ENCODE measurements at places on chromosomes 5 and 9.

DNA sequence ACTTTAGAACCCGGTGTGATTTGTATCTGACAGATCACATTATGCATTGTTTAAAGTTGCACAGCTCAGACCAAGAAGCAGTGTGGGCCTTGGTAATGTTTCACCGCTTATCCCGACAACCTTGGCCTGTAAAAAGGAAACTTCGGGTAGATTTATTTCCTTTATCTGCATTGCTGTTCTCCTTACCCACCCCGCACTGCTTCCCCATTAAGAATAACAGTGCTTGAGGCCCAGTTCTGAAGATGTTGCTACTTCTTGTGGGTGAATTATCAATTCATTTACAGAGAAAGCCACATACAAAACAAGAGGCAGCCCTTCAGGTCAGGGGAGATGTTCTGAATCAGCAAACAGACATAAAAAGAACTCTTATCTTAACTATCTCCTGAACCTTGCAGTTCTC lies 8.4 kb downstream of the SMARCA2 start:
- H3K27ac ChIP-seq = peak overlapping the region; percentile 75
- H3K36me3 ChIP-seq = no peaks in the 10 kb centered on the region
- peak overlapping the region; percentile 78 for H3K4me3 ChIP-seq
- DNase-seq = no peak

- H3K36me3 ChIP-seq = peaks cover 5% of the 10 kb centered on the region
- no peak for DNase-seq
- H3K27me3 ChIP-seq = no peaks in the 10 kb centered on the region
Observed at GRCh38 chr5:63563008-63563917, 399.0 kb downstream of the HTR1A start.

DNA sequence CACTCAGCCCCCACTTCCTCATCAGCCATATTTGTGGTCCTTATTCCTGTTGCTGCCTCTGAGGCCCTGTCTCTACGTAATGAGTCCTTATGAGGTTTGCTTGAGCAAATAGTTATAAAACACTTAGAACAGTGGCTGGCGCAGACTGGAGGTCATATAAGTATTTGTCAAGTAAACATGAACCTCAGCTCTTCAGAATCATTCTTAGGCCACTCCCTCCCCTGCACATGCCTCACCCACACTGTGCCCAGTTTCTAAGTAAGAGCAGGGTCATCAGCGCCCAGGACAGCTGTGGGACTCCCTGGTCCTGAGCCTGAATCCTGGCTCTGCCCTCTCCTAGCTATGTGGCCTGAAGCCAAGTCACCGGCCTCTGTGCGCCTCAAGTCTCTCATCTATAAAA lies 4.0 kb downstream of the ST6GALNAC4 start:
- H3K27me3 ChIP-seq = no peaks in the 10 kb centered on the region
- peaks cover 7% of the 10 kb centered on the region for H3K36me3 ChIP-seq
- H3K27ac ChIP-seq = peak overlapping the region; percentile 74
- peaks cover 42% of the 10 kb centered on the region for H3K4me1 ChIP-seq
- H3K4me3 ChIP-seq = no peak overlapping the region
- DNase-seq = no peak

GRCh38 chr9:134547161-134548100 lies 94.2 kb upstream of the COL5A1 start:
- no peaks in the 10 kb centered on the region for H3K4me1 ChIP-seq
- no peak overlapping the region for H3K27ac ChIP-seq
- H3K27me3 ChIP-seq = peaks cover 3% of the 10 kb centered on the region
- H3K4me3 ChIP-seq = no peak overlapping the region
- DNase-seq = no peak

- H3K36me3 ChIP-seq = no peaks in the 10 kb centered on the region
- H3K4me1 ChIP-seq = no peaks in the 10 kb centered on the region
- no peak overlapping the region for H3K27ac ChIP-seq
- DNase-seq = no peak
- H3K27me3 ChIP-seq = no peaks in the 10 kb centered on the region
- H3K4me3 ChIP-seq = no peak overlapping the region
Observed at GRCh38 chr5:66876266-66876807, 280.1 kb downstream of the MAST4 start.

DNA sequence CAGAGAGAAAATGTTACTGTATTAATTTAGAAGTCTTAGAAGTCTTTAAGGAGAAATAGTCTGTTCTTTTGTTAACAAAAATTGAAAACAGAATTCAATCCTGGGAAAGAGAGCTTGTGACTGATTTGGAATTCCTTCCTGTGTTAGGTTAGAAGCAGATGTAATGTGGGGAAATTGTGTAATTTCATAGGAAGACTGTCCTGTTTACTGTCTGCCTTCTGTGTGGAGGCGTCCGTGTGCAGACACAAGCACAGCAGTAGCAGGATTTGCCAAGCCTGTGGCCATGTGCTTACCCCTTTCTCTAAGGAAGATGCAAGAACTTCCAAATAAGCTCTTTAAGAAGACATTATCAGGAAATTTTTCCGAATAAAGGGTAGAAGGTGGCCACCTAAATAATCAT lies 36.7 kb upstream of the F2R start:
- H3K4me3 ChIP-seq = no peak overlapping the region
- no peak for DNase-seq
- no peaks in the 10 kb centered on the region for H3K27me3 ChIP-seq

GRCh38 chr5:174376726-174377373 lies 331.3 kb downstream of the NSG2 start:
- no peak overlapping the region for H3K4me3 ChIP-seq
- DNase-seq = no peak
- H3K4me1 ChIP-seq = no peaks in the 10 kb centered on the region
- H3K27me3 ChIP-seq = no peaks in the 10 kb centered on the region
- H3K27ac ChIP-seq = no peak overlapping the region

GRCh38 chr9:126081746-126082145 lies 244.9 kb upstream of the MVB12B start:
- no peak overlapping the region for H3K27ac ChIP-seq
- no peaks in the 10 kb centered on the region for H3K36me3 ChIP-seq
- no peak for DNase-seq
- no peak overlapping the region for H3K4me3 ChIP-seq
- peaks cover 15% of the 10 kb centered on the region for H3K4me1 ChIP-seq
- H3K27me3 ChIP-seq = peaks cover 45% of the 10 kb centered on the region

DNA sequence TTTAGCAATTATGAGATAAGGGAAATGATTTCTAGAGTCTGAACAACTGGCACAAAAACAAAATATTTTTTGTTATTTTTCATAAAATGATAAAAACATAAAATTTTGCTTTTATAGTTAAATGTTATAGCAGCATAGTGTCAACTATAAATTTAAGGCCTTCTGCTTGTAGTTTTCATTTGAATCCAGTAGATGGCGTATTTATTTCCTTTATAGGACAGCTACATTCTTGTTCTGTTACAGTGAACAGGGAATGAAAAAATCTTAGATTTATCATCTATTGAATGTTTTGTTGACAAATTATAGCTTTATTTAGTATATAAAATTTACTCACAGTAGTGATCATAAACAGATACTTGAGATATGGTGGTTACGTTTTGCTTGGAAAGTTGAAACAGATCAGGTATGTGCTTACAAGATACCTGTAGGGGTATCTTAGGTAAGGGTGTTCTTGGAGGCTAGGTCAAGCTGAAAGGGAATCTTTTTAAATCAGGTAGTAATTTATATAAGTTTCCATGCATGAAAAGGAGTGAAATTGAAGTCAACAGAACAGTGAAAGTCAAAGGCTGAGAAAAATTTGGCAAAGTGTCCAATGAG lies 239.3 kb upstream of the GRIN3A start:
- H3K27ac ChIP-seq = no peak overlapping the region
- no peaks in the 10 kb centered on the region for H3K27me3 ChIP-seq
- peak; percentile 5 for DNase-seq
- no peaks in the 10 kb centered on the region for H3K4me1 ChIP-seq
- no peak overlapping the region for H3K4me3 ChIP-seq

DNA sequence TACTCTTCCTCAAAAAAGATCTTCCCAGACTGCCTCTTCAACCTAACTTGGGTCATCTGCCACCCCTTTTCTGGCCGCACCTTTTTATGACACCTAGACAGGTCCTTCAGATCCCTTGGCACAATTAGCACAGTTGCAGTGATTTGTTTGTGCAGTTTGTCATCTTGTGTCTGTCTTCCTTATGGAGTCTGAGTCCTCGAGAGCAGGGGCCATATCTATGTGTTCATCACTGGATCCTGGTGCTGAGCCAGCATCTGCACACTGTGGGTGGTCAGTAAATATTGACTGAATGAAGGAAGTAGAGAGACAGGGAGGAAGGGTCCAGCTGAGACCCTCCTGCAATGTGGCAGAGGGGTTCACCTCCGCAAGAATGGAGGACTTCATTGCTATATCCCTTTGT lies 14.4 kb downstream of the ERGIC1 start:
- no peak overlapping the region for H3K4me3 ChIP-seq
- H3K36me3 ChIP-seq = no peaks in the 10 kb centered on the region
- peaks cover 86% of the 10 kb centered on the region for H3K4me1 ChIP-seq
- no peaks in the 10 kb centered on the region for H3K27me3 ChIP-seq

DNA sequence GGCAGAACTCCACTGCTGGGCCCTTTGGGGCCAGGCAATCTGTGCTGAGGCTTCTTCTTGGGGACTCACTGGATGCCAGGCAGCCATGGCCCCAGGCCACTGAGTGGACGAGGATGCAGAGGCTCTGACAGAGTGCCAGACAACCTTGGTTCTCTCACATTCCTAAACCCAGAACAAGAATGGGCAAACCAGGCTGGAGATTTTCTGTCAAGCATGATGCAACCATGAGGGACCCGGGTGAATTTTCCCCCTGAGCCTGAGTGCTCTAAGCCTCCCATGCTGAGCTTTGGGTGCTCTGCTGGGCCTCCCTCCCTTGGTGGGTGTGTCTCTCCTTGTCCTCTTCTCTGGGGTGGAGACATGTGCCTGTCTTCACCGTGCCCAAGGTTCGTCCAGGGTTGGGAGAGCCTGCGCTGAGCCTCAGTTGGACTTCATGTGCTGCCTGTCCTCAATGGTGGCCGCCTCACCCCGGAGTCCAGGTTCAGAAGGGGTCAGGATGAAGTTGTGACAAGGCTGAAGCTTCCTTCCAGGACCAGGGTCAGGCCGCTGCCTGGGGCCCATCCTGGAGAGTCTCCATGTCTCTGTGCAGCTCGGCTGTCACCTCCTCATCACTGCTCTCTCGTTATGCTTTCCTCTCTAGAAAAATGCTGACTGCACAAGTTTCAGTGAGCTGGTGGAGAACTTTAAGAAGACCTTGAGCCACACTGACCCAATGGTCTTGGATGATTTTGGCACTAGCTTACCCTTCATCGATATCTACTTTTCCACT lies 24.1 kb downstream of the PITX1 start:
- DNase-seq = no peak
- no peak overlapping the region for H3K4me3 ChIP-seq
- H3K27ac ChIP-seq = peak overlapping the region; percentile 27
- H3K27me3 ChIP-seq = no peaks in the 10 kb centered on the region
- H3K36me3 ChIP-seq = no peaks in the 10 kb centered on the region

GRCh38 chr9:136745389-136746154 lies 2.8 kb downstream of the LCN6 start:
- no peak for DNase-seq
- no peak overlapping the region for H3K4me3 ChIP-seq
- H3K4me1 ChIP-seq = peaks cover 10% of the 10 kb centered on the region
- H3K27ac ChIP-seq = no peak overlapping the region
- H3K36me3 ChIP-seq = no peaks in the 10 kb centered on the region

- H3K27me3 ChIP-seq = no peaks in the 10 kb centered on the region
- peaks cover 2% of the 10 kb centered on the region for H3K4me1 ChIP-seq
- no peak overlapping the region for H3K27ac ChIP-seq
Observed at GRCh38 chr9:127059765-127060361, 62.6 kb downstream of the ANGPTL2 start.

GRCh38 chr5:30103452-30104202 lies 1089.9 kb upstream of the CDH6 start:
- no peak for DNase-seq
- H3K4me3 ChIP-seq = no peak overlapping the region
- H3K27me3 ChIP-seq = no peaks in the 10 kb centered on the region
- no peaks in the 10 kb centered on the region for H3K36me3 ChIP-seq

GRCh38 chr5:139293202-139293506 lies 386 bp upstream of the MATR3 start:
- H3K27ac ChIP-seq = peak overlapping the region; percentile 99
- no peaks in the 10 kb centered on the region for H3K36me3 ChIP-seq
- no peak for DNase-seq
- no peaks in the 10 kb centered on the region for H3K27me3 ChIP-seq
- H3K4me1 ChIP-seq = peaks cover 17% of the 10 kb centered on the region

- no peak overlapping the region for H3K27ac ChIP-seq
- no peak overlapping the region for H3K4me3 ChIP-seq
- DNase-seq = no peak
Observed at GRCh38 chr5:130350131-130350530, 445.9 kb downstream of the CHSY3 start.

DNA sequence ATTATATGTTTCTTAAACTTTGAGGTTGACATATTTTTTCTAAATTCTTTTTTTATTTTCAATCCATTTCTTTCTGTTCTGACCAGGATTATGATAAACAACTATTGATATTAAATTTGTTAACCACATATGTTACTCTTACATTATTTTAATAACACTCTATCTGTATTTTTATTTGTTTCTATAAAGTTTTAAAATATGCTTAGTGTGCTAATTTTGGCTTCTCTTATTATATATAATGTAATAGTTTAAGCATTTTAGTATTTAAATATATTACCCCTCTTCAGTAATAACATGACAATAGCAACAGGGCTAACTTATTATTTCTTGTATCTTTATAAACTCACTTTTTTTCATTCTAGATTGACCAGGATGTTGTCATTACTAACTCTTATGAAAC lies 137.8 kb downstream of the NIPBL start:
- no peaks in the 10 kb centered on the region for H3K4me1 ChIP-seq
- no peak for DNase-seq
- H3K4me3 ChIP-seq = no peak overlapping the region
- H3K27me3 ChIP-seq = no peaks in the 10 kb centered on the region
- peaks cover 72% of the 10 kb centered on the region for H3K36me3 ChIP-seq

- no peak overlapping the region for H3K4me3 ChIP-seq
- peaks cover 20% of the 10 kb centered on the region for H3K4me1 ChIP-seq
- DNase-seq = no peak
- H3K27ac ChIP-seq = no peak overlapping the region
- H3K27me3 ChIP-seq = no peaks in the 10 kb centered on the region
- H3K36me3 ChIP-seq = no peaks in the 10 kb centered on the region
Observed at GRCh38 chr9:9612755-9613154, 1000.0 kb downstream of the PTPRD start.

DNA sequence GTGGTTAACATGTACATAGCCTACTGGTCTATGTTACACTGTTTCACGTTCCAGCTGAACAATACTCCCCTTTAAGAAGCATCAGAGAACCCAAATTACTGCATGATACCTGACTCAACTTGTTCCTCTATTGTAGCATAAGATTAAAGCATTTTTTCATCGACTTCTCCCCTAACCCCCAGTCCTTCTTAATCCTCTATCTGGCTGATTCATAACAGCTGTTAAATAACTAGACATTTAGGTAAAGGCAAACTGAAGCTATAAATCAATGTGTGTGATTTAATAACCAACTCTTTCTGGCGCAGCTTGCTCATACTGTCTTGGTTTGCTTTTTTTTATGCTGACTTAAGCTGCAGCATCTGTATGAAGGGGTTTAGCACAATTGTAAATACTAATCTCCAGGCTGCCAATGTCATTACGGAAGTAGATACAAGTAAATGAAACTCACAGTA lies 94.2 kb upstream of the MTAP start:
- H3K27me3 ChIP-seq = no peaks in the 10 kb centered on the region
- peaks cover 7% of the 10 kb centered on the region for H3K4me1 ChIP-seq
- no peak overlapping the region for H3K27ac ChIP-seq
- DNase-seq = no peak
